ENCODE measurements at places on chromosomes 7 and 10.

DNA sequence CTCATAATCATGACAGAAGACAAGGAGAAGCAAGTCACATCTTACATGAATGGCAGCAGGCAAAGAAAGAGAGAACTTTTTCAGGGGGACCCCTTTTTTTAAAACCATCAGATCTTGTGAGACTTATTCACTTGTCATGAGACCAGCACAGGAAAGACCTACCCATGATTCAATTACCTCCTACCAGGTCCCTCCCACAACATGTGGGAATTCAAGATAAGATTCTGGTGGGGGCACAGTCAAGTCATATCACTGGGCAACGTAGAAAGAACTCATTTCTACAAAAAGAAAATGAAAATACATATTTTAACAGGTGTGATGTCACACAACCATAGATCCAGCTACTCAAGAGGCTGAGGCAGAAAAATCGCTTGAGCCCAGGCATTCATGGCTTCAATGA lies 304.1 kb downstream of the IPMK start:
- DNase-seq: no peak

DNA sequence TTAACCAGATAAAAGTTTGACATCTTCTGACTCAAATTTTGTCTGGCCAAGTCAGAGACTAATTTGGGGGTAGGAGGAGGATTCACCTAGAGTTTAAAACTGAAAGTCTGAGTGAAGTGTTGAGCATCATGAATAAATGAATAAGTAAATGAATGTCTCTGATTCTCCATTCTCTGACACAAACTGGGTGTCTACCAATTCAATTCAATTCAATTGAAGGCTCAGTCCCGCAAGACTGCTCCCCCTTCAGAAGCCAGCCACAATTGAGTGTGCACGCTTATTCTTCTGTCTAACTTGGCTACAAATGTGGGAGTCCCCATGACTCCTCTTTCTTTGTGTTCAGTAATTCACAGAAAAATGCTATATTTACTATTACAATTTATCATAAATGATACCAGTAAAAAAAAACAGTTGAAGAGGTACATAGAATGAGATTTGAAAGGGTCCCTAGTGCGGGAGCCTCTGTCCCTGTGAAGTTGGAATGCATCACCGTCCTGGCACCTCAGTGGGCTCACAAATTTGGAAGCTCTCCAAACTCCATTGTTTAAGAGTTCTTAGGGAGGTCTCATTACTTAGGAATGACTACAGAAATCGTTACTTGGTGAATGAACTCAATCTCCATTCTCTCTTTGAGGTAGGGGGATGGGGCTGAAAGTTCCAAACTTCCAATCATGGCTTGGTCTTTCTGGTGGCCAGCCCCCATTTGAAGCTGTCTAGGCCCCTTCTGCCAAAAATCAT lies 243.7 kb upstream of the PHYHIPL start:
- no peak for DNase-seq

DNA sequence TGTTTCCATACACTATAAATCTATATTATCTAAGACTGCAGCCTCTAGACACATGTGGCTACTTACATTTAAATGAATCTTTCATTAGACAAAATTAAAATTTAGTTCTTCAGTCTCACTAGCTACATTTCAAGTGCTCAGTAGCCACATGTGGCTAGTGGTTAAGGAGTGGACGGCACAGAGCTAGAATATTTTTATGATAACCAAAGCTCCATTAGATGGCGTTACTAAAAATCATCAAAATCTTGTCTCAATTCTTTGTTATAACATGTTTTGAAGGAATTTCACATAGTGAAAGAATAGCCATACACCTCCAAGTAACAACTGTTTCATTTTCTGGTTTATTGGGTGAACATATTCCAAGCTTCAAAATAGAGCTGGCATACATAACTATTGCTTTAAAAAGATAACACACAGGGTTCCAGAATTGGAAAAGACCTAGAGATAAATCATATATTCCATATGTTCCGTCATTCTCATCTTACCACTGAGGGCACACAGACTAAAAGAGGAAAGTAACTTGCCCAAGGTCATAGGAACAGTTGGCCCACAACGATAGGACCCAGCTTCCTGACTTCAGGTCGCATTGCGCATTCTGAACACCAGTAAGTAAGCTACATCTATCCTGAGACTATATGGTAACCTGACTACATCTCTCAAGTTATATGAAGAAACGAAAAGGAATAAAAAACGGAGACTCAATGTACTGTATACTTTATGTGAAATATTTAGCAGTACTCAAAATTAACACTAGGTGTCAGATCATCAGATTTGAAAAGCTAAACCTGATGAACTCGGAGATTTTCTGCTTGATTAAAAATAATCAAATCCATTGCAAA lies 66.6 kb downstream of the CAV1 start:
- no peak for DNase-seq

GRCh38 chr10:24678757-24679156 lies 44.9 kb downstream of the ARHGAP21 start:
- DNase-seq: no peak

GRCh38 chr7:24879291-24879690 lies 100.7 kb downstream of the OSBPL3 start:
- no peak for DNase-seq

DNA sequence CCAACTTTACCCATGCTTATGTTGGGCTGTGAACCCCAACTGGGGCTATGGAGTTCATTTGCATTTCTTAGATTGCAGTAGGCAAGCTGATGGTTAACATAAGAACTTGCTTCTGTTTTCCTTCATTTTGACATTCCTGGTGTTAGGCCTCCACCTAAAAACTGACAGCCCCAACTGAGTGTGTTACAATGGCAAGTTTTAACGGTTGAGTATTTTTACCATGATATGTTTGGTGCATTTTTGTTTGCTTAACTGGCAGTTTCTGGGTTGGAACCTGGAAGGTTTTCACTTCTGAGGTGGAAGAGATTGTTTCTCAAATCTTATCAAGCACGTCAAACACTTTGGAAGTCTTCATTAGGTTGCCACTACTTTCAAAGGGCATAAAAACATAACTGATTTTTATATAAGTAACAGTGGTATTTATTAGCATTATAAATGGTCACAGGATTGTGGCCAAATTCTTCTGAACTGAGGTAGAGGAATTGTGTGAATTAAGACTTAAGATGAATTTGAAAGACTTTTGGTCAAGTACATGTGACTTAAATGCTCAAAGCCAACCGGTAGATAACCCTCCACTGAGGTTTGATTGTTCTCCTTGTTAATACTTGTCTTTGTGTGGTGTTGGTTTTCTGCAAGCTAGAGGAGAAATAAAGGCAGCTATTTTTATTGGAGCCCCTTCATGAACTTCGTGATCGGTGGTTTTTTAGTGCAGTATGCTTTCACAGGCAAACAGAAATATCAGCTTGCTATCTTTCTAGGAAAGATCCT lies 2.8 kb downstream of the BMI1 start:
- no peak for DNase-seq

DNA sequence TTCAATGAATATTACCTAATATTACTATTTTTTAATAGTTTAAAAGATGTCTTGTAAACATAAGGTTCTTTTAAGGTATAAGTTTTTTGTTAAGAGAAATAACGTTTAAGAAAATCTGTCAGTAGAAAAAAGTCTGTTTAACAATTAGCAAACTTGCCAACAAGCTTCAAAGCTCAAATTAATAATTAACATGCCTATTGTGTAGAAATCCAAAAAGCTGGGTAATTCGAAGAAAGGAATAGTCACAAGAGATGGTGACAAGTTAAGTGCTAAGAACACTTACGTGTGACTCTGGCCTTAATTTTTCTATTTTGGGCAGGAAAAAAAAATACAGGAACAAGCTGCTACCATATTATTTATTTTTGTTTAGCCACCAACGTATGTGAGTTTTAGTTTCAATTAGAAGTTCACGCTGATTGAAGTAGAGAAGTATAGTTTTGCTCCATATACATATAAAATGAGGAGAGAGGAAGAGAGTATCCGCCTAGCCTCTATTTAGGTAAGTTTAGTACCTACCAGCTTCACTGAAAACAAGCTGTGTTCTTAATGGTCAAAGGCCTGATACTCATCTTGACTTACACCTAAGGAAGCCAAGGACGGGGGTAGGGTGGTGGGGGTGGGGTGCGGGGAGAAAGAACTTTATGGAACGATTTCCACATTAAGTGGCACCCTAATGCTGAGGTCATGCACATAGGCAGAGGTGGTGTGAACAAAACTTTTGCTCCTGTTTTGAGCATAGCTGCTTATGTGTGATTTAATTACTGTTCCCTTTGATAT lies 43.4 kb upstream of the AGBL3 start:
- no peak for DNase-seq

DNA sequence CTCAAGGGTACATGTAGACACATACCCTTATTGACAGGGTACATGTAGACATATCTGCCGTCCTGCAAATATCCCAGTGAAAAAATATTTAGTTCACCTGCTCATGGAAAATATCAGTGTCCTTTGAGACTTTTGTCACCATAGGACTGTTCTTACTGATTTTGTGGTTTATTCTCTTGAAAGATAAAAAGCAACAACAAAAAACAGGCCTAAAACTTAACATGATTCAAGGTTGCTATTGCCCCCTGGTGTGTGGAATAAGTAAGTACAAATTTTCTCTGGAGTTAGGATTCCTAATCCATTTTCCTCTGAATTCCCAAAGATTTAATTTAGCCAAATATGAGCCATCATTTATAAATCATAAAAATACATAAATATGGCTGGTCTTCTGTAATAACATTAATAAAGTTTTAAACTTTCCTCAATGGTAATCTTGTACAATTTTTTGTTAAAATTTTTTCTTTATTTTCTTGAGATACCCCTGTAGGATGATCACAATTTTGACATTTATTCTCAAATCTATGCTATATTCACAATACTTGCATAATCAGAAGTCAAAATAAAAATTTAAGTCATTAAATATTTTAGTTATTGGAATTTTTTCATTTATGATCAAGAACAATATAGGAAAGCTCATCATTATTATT lies 741.4 kb upstream of the POT1 start:
- DNase-seq: no peak

- no peak for DNase-seq
Measured at GRCh38 chr10:75402486-75403143, 1.1 kb upstream of the ZNF503 start.

GRCh38 chr10:117617659-117618058 lies 75.1 kb downstream of the EMX2 start:
- no peak for DNase-seq

- DNase-seq: no peak
Measured at GRCh38 chr7:78225534-78225933, 427.0 kb downstream of the PHTF2 start.

DNA sequence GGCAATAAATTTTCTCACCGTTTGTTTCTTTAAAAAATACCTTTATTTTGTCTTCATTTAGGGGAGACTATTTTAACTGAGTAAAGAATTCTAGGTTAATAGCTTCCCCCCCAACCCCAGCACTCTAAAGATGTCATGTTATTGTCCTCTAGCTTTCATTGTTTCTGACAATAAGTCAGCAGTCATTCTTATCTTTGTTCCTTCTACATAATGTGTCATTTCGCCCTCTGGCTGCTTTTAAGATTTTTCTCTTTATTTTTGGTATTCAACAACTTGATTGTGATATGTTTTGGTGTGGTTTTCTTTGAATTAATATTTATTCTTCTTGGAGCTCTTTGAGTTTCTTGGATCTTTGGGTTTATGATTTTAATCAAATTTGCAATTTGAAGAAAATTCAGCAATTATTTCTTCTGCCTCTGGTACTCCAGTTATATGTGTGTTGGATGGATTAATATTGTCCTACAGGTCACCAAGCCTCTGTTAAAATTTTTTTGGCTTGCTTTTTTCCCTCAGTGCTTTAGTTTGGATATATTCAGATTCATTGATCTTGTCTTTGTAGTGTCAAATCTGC lies 64.6 kb upstream of the ELN start:
- no peak for DNase-seq

DNA sequence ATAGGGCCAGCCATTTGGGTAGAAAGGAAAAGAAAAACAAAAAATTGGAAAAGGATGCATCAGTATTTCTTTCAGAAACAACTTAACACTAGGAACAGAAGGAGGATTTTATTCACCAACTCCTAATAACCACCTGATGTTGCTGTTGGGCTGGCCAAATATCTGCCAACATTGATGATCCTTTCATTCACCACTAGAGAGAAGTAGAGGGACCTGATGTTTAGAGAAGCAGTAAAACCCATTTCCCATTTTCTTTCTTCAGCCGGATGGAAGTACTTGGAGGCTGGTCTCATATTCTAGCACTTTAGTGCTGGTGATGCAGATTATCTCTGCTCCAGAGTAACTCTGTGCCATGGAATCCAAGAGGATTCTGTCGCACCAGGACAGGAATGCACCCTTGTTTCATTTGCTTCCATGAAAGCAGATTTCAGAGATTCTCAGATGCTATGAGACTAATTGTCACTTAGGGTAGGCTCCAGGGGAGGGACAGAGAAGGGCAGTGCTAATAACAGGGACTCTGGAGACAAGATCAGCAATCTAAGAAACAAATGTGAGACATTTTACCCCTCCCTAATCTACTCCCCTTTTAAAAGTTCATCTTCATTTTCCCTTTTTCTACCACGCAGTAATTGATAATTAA lies 3.1 kb downstream of the KLLN start:
- DNase-seq: no peak

Data from keratinocyte (primary cell).